ENCODE measurements at places on chromosomes 5 and 9.

- DNase-seq = no peak
Measured at GRCh38 chr5:88666761-88667495, 216.1 kb downstream of the MEF2C start.

DNA sequence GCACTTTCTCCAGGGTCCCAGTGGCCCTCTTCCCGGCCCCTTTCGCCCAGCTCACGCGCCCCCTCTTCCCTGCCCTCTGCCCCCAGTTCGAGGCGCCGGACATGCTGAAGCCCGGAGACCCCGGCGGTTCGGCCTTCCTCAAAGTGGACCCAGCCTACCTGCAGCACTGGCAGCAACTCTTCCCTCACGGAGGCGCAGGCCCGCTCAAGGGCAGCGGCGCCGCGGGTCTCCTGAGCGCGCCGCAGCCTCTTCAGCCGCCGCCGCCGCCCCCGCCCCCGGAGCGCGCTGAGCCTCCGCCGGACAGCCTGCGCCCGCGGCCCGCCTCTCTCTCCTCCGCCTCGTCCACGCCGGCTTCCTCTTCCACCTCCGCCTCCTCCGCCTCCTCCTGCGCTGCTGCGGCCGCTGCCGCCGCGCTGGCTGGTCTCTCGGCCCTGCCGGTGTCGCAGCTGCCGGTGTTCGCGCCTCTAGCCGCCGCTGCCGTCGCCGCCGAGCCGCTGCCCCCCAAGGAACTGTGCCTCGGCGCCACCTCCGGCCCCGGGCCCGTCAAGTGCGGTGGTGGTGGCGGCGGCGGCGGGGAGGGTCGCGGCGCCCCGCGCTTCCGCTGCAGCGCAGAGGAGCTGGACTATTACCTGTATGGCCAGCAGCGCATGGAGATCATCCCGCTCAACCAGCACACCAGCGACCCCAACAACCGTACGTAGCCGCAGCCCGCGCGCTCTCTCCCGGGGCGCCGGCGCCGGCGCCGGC lies 1.0 kb downstream of the PRDM6 start:
- DNase-seq = peak; percentile 23

GRCh38 chr5:178499352-178499751 lies 90.8 kb downstream of the COL23A1 start:
- DNase-seq = no peak

- no peak for DNase-seq
Measured at GRCh38 chr5:107384256-107384655, 286.5 kb downstream of the EFNA5 start.

- peak; percentile 13 for DNase-seq
Measured at GRCh38 chr5:38831909-38832308, 13.9 kb upstream of the OSMR start.

GRCh38 chr9:125985998-125986655 lies 239.0 kb downstream of the PBX3 start:
- no peak for DNase-seq

GRCh38 chr9:85172001-85172978 lies 502.8 kb downstream of the NTRK2 start:
- DNase-seq = peak; percentile 79

GRCh38 chr9:34084562-34084961 lies 35.9 kb upstream of the UBAP2 start:
- no peak for DNase-seq

GRCh38 chr9:114311571-114312512 lies 11.1 kb upstream of the ORM1 start:
- DNase-seq = no peak

DNA sequence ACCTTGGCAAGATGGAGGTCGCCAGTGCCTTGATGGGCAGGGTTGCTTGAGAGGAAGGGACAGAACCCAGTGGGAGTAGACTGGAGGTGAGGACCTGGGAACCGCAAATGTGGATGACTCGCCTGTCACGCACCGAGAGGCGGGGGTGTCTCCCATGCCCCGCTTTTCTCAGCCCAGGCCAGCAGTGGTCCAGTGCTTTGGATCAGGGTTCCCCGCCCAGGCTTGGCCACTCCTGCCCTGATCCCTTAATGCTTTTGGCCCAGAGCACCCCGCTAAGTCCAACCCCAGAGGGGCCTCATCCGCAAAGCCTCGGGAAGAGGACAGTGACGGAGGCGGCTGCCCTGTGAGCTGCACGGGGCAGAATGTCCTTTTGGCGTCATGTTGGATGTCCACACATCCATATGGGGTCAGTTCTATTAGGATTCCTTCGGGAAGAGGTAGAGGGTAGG lies 2.4 kb downstream of the MRPS2 start:
- DNase-seq = no peak

- no peak for DNase-seq
Measured at GRCh38 chr5:111699976-111700375, 57.0 kb downstream of the NREP start.

DNA sequence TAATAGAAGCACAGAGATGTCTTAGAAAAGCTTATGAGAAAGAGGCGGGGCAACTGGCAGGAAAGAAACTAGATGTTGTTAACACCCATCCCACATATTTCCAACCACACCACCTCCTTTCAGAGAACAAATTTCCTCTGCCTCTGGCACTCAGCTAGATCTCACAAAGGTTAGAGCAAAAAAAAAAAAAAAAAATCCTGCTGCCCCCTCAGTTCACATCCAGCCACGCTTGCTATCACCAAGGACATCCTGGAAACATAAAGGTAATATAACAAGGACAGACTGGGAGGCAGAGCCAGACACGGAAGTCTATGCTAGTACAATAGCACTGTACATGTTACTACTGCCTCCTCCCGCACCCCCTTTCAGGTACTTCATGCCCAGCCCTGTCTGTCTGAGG lies 238.0 kb upstream of the PTGER4 start:
- no peak for DNase-seq

DNA sequence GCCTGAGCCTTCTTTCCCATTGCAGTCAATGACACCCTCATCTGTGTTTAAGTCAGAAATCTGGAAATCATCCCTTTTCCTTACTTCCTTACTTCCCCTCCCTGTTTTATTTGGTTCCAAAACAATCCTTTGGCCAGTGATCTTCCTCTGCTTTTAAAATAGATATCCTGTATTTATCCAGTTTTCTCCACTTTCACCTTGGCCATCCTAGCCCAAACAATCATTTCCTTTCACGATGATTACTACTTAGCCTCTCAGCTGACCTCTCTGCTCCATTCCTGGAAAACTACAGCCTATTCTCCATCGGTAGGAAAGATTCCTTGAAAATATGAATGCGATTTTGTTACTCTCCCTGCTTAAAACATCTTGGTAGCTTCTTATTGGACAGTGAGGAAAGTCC lies 565.4 kb downstream of the TLR4 start:
- DNase-seq = no peak

DNA sequence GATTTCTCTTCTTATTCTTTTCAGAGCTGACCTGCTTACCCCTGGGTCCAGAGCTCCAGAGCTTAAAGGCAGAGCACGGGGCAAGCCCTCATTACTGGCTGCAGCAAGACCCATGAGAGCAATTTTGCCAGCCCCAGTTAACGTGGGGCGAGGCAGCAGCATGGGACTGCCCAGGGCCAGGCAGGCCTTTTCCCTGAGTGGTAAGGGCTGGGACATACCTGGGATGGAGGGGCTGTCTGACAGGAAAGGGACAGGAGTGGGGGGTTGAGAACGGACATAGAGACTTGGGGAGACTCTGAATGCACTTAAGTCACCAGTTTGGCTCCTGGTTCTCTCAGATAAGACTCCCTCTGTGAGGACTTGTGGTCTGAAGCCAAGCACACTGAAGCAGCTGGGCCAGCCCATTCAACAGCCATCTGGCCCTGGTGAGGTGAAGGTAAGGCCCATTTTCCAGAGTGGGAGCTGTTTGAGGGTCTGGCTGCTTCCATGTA lies 26.2 kb downstream of the HMGXB3 start:
- DNase-seq = no peak

DNA sequence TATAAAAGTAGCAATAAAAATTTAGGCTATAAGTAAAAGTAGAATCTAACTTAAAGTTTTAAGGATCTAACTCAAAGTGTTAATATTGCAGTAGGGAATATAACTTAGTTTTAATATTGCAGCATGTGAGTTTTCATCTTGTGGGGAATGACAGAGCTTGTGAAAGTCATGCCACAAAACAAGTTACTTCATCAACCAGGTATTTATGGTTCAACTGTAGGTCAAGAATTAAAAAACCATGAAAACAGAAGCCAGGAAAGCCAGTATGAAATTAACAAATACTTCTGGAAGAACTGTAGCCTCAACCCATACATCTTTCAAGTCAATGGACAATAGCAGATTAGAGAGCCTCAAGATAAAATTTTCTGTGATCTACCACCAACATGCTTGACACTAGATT lies 19.0 kb downstream of the HMGCS1 start:
- DNase-seq = no peak

- DNase-seq = no peak
Measured at GRCh38 chr5:88879724-88880123, 3.3 kb downstream of the MEF2C start.

DNA sequence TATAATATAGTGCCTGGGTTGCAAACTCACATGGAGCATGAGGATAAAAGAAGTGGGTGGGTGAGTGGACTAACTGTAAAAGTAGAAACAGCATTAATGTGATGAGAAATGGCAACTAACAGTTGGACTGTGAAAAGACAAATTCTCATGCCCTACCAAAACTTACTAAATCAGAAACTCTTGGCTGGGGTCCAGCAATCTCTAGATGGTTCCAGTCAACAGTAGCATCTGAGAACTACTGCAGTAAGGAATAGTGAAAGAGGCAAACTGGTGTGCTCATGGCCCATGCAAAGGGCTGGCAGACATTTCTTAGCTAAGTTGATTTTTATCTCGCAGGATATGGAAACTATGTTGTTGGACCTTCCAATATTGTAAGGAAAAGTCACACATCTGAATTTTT lies 150.3 kb downstream of the PIK3R1 start:
- no peak for DNase-seq

Measured in SW480 (cell line).